ENCODE measurements at places on chromosomes 4 and X.

DNA sequence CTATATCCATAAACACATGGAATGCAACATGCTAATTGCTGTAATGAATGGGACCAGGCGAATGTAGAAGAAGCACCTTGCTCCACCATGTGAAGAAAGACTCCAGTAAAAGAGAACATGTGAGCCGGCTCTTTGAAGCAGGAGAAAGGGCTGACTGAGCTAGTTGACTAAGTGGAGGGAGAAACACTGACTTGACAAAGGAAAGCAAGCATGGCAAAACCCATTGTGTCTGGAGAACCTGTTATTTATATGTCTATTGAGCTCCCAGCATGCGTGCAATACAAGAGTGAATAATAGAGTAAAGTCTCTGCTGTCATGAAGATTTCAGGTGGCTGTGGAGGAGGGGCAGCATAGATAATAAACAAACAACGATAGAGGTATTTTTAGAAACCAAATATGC is 559.9 kb downstream of the RAB28 start:
- DNase-seq = no peak

GRCh38 chrX:108464604-108465003 is 25.0 kb downstream of the COL4A5 start:
- DNase-seq = no peak

DNA sequence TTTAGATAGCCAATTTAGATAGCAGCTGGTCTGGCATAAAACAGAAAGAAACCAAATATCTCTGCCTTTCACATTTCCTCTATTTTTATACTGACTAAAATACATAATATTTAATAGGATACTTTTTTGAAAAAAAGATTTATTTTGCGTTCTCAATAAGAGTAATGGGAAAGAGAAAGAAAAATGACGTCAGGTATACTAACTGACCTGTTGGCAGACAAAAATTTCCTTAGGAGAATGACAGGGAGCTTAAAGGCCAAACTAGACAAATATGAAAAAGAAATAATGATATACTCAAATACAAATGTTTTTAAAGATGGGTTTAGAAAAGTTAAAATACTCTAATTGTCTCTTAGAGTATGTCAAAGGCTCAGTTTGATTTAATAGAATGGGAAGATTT is 309.4 kb upstream of the ADGRL3 start:
- DNase-seq = no peak

- no peak for DNase-seq
These were observed 285.6 kb downstream of the SHOX start for GRCh38 chrX:916230-916599.

GRCh38 chrX:68999931-69000330 is 165.3 kb downstream of the PJA1 start:
- DNase-seq = no peak
